NT2/D1 (cell line): ENCODE measurements at places on chromosomes 1 and 21.

GRCh38 chr21:34544032-34544496 lies 32.1 kb upstream of the KCNE1 start:
- DNase-seq, result peak; percentile 88

GRCh38 chr21:45877821-45878469 lies 103.6 kb upstream of the COL6A1 start:
- no peak for DNase-seq

- no peak for DNase-seq
Observed at GRCh38 chr1:23646091-23646490, 45.5 kb upstream of the RPL11 start.

- no peak for DNase-seq
Observed at GRCh38 chr1:16717336-16718098, 22.8 kb upstream of the RNU1-4 start.

GRCh38 chr1:223704921-223705878 lies 7.1 kb upstream of the CAPN2 start:
- no peak for DNase-seq

GRCh38 chr1:181296180-181296579 lies 187.1 kb upstream of the CACNA1E start:
- no peak for DNase-seq

DNA sequence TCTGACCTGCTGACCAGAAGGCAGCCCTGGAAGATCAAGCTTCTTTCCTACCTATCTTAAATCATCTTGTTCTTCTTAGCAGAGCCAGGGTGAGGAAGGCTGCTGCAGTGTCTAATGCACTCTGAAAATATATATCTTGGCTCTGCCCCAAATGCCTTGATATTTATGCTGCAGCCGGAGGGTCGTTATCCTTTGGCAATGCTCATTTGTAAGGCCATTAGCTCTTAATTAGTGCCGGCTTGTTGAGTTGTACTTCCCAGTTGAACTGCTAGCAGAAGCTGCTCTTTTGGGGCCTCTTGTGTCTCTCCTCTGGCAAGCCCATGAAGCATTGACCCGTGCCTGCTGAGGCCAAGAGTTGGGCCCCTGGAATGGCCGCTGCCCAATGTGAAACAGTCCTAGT lies 4.2 kb upstream of the GNL2 start:
- no peak for DNase-seq

GRCh38 chr1:108149796-108150467 lies 50.2 kb downstream of the SLC25A24 start:
- DNase-seq, result no peak

DNA sequence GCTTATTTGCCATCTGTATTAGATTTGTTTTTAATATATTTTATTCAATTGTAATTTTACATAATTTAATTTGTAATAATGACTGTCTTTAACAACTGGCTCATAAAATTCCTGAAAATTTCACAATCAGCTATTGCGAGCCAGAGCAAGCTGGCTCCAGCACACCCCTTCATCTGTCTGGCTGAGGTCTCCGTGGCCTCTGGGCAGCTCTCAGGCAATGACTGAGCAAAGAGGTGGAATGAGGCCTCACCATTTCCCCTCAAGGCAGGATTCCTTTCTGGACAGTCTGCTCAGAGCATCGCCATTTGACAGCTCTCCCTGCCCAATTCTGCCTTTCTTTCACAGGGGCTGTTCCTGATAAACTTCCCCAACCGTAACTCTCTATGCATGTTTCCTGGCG lies 5.8 kb upstream of the KANK4 start:
- DNase-seq, result no peak
